CD4-positive, alpha-beta T cell treated with Interleukin-6 at 100 ng/mL for 8 hours (primary cell): ENCODE measurements at places on chromosomes 2 and 18.

DNA sequence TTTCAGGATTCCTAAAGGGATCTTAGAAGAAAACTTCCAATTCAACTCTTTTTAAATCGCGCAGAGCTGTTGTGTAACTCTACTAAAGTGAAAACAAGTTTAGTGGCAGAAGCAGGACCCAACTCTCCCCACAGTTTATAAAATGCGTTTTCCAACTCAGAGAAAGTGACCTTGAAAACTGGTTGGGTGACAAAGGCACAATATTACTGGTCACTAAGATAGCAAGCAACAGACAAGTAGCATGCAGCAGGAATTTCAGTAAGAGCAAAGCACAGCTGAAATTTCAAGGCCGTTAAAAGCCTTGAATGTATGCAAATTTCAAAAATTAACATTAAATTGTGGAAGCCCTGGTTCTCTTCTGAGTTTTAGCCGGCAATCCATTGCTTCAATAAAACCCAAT lies 66.9 kb downstream of the STK39 start:
- no peak for DNase-seq

- DNase-seq: no peak
Measured at GRCh38 chr2:62738981-62739936, 33.7 kb downstream of the EHBP1 start.

DNA sequence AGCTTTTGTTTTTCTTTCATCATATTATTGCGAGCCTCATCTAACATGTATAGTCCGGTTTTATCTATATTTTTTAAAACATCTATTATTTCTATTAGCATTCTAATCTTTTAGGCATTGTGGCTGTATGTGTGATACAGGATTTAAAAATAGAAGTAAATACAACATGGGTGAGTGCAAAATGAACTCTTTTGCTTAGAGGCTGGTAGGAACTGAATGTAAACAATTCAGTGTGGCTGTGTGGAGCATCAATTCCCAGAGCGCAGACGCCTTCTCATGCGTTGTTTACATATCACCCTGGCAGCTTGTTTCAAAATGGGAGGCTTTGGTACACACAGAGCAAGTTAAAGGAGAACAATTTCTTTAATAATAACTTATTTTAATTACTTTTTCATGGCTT lies 836 bp downstream of the DTNA start:
- DNase-seq: no peak

- no peak for DNase-seq
Measured at GRCh38 chr2:42063431-42064171, 15.8 kb downstream of the PKDCC start.

DNA sequence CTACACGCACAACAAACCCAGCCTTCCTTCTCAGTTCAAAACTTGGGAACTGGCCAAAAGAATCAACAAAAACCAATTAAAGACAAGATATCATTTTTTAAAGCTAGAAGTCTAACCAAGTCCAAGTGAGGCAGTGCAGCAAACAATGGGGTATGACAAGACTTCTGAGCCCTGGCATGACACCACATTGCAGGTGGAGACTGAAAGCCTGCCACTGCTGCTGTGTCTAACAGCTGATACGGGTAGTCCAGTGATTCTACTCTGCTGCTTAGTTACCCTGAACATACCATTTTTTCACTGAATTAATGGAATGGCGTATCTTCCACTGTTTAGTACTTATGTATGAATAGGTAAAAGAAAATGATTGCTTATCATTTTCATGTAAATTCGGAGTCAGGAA lies 47.4 kb upstream of the KIDINS220 start:
- DNase-seq: no peak

DNA sequence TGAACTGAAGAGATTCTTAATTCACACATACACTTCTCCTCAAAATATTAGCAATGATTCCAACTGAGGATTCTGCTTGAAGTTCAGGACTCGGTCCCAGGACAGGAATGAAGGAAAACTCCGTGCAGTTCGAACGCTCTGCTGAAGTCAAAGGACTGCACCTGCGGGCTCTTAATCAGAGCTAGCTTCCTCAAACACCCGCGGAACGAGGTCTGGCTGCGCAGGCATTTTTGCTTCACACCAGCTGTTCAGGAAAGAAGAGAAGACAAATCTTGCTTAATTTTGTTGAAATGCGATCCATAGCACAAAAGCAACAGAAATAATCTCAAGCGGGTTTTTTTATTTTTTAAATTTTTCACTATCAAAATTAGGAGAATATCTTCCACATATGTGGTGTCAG lies 175.6 kb downstream of the LAMA1 start:
- no peak for DNase-seq

DNA sequence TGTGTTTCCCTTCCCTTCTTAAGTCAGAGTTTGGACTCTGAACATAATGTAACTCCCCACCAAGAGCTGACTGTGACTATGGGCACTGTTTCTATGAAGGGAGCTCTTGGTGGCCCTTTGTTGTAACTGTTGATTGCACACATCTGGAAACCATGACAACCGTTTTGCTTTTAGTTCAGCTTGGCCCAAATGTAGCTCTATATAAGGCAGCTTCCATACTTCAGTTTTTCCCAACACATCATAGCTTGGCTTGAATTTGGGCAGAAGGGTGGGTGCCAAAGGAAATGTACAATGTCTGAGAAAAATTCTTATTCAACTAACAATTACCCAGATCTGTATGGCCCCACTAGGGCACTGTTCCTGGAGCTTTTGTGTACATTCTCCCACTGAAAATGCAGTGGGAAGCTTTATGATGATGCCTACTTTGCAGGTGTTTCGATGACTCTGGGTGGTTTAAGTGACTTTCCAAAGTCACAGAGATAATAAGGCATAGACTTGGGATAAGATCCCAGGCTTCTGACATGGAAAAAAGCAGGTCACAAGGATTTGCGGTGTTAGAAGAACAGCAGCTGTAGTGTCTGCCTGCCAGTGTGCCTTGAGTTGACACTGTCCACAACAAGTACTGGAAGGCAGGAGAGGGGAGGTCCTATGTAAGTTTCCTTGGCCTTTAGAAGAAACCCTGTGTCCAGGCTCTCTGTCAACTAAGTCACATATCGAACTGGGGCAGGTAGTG lies 2.4 kb upstream of the CETN1 start:
- no peak for DNase-seq

DNA sequence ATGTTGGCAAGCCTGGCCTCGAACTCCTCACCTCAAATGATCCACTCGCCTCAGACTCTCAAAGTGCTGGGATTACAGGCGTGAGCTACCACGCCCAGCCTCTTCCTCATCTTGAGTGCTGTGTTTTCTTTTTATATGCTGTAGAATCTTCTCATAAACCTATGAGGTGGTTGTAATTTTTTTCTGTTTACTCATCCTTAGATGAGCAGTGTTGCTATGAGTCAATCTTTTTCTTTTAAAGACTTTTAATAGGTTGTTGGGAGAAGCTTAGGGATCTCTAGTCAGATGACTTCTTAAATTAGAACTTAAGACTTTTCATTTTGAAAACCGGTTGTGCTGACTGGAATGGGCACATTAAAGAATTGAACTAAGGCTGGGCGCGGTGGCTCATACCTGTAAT lies 8.7 kb upstream of the AAK1 start:
- DNase-seq: no peak

GRCh38 chr18:48732767-48733424 lies 194.1 kb downstream of the CTIF start:
- no peak for DNase-seq

DNA sequence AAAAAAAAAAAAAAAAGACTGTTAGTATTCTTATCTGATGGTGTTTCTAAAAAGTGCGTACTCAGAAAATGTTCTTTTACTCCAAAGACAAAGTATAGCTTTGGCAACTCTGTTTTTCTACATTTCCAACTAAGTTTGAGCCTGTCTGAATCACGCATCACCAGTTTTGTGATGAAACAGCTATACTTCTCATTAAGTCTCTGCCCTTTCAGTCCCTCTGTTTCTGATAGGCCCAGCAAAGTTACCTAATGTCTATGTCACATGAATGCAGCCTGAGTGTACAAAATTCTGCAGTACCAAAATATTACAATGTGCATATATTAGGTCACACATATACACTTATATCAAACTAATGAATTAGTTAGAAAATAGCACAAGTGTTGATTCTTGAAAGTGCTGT lies 22.4 kb downstream of the TWSG1 start:
- DNase-seq: no peak

DNA sequence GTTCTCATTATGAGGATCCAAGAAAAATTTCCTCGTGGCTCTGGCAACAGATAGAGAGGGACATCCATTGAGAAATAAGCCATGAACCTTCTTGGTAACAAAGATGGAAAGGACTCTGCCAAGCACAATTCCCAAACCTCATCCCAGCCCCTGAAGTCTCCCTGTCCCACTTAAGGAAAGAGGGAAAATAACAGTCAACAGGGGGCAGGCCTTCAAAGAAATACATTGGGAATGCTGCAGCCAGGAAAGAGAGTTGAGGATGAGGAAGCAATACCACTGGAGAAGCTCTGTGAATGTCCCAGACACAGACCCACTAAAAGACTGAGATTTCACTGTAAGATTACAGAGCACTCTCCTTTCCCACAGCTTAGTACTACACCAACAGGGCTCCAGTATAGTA lies 93.2 kb downstream of the CD226 start:
- DNase-seq: no peak

- DNase-seq: no peak
Measured at GRCh38 chr18:47888156-47888555, 42.3 kb downstream of the SMAD2 start.

DNA sequence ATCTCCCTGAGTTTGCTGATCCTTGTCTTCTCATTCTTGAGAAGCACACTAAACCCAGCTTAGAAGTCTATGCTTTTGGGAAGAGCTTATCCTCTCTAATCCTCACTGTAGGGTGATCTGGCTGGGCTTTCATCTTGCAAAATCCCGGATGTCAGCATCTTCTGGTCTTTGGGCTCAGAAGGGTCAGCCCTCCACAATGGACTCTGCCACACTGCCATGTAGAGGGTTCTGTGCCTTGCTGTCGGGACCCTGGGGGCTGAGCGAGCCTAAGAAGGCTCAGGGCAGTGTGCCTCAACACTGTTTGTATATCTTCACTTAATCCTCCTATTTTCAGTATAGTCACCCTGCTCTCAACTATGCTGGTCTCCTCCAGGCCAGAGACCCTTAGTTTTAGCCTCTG lies 102.3 kb downstream of the TGIF1 start:
- no peak for DNase-seq

GRCh38 chr2:59986511-59986910 lies 566.9 kb downstream of the BCL11A start:
- no peak for DNase-seq

DNA sequence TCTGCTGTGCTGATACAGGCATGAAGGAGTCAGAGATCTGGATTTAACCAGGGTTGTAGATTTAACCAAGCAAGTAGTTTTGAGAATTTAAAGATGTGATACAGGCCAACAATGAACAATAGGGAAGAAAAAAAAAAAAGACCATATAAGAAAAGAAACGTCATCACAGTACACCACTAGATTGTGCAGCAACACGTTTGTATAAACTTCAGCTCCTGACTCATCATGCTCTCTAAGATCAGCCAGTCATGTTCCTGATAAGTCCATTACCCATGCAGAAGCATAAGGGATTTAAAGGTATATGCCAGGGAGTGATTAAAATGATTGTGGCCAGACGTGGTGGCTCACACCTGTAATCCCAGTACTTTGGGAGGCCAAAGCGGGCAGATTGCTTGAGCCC lies 22.3 kb upstream of the ERICH2 start:
- no peak for DNase-seq

GRCh38 chr2:95122197-95122551 lies 566 bp upstream of the MRPS5 start:
- no peak for DNase-seq

- DNase-seq: no peak
Measured at GRCh38 chr18:12005538-12006487, 24.5 kb downstream of the IMPA2 start.

GRCh38 chr18:74698881-74699280 lies 101.2 kb downstream of the ZNF407 start:
- DNase-seq: no peak

- no peak for DNase-seq
Measured at GRCh38 chr2:72945450-72946019, 28.2 kb downstream of the EMX1 start.

DNA sequence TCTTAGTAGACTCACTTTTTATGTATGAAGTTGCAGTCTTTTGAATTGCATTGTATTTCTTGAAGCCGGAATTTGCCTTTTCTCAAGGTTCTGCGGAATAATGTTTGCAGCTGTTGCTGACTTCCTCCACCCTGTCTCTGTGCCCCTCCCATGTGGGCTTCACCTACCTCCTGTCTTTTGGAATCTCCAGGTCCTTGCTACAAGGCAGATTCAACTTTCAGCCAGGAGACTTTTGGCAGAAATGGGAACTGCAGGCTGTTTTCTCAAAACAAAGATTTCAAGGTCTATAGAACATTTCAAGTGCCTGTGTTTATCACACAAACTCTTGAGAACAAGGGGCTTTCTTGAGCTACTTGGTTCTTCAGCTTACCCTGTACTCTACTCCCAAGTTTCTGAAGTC lies 25.6 kb downstream of the ZNF236 start:
- DNase-seq: no peak

DNA sequence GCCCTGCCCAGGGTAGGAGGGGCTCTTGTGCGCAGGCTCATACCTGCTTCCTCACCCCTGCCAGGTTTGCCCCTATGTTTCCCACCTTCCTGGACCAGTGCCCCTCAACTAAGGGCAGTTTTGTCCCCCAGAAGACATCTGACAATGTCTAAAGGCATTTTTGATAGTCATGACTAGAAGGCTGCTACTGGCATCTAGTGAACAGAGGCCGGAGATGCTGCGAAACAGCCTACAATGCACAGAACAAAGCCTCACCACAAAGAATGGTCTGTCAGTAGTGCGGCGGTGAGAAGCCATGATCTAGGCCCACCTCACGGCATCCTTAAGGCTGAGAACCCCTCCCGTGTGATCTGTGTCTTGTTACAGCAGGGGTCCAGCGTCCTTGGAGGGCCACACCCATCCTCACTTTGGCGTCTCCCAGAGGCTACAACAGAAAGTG lies 96.0 kb downstream of the TMEM17 start:
- DNase-seq: no peak

DNA sequence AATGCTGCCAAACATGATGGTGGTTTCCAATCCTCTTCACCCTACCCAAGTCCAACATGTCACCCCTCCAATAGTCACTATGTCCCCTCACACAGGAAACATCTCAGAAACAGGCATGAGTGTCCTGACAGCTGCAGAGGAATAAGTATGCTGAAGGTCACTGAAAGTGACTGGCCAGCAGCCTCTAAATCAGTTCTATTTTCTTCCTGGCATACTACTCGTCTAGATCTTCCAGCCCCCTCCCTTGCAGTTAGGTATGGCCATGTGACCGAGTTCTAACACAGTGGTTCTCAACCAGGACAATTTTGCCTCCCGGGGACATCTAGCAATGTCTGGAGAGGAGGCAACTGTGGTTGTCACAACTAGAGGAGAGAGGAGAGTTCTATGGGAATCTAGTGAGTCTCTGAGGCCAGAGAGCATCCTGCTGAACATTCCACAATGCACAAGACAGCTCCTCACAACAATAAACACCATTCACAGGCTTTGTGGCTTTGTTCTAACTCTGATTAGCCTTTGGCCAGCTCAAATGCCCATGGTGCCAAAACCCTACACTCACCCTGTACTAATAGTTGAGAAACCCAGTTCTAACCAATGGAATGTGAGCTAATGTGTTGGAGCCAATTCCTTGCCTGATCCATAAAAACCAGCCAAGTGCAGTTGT lies 12.6 kb upstream of the ID2 start:
- no peak for DNase-seq

GRCh38 chr2:69034845-69035244 lies 21.9 kb downstream of the ANTXR1 start:
- DNase-seq: no peak

- DNase-seq: no peak
Measured at GRCh38 chr18:80022613-80023012, 11.6 kb upstream of the RBFA start.

GRCh38 chr2:76268902-76269620 lies 558.3 kb upstream of the GCFC2 start:
- DNase-seq: no peak

- no peak for DNase-seq
Measured at GRCh38 chr2:9423922-9424272, 443 bp downstream of the CPSF3 start.
